Mammary epithelial cell (primary cell): ENCODE measurements at places on chromosomes 2 and 18.

- DNase-seq, result no peak
Observed at GRCh38 chr2:156423674-156424282, 12.4 kb upstream of the GPD2 start.

DNA sequence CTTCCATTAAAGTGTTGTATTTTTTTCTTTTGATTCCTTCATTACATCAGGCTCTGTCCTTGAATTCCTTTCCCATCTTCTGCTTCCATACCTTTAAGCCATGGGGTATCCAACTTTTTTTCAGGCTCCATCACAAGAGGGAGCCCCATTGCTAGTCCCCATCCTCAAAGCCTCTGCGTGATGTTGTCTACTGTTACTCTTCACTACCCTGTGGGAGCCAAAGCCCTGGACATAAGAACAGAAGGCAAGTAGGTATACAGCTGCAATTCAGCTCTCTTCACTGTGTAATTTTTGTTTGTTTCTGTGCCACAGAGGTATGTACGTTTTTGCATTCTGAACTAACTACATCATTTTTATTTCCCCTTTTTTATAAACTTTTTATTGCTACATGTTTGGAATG is 36.6 kb upstream of the CCNYL1 start:
- DNase-seq, result no peak

DNA sequence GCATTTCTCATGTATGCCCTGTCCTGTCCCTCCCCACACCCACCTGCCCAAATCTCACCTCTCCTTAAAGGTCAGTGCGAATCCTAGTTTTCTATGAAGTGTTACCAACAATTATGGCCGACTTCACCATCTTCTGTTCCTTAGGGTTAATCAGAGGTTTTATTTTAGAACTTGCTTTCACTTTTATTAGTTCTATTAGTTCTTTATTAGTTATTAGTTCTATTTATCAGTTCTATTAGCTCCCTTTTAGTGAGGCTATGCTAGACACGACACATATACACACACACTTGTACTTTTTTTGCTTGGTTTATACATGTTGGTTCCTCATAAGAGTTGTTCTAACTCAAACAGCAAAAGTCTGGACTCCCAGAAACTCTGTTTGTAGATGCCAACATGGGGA is 176.8 kb upstream of the MSH6 start:
- DNase-seq, result no peak

DNA sequence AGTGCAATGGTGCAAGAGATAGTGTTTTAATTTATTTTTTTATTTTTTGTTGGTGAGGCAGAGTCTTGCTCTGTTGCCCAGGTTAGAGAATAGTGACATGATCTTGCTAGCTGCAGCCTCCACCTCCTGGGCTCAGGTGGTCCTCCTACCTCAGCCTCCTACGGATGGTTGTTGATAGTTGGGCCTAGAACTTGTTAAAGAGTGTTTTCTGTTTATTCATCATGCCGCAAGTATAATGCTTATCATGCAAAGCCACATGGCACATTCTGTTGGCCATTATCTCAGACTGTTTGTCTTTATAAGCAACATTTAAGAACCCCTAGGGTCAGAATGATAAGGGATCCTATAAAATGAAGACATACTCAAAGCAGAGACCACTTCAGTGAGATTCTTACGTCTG is 1.7 kb downstream of the UGGT1 start:
- no peak for DNase-seq

GRCh38 chr2:31000970-31001369 is 137.3 kb downstream of the GALNT14 start:
- DNase-seq, result no peak

DNA sequence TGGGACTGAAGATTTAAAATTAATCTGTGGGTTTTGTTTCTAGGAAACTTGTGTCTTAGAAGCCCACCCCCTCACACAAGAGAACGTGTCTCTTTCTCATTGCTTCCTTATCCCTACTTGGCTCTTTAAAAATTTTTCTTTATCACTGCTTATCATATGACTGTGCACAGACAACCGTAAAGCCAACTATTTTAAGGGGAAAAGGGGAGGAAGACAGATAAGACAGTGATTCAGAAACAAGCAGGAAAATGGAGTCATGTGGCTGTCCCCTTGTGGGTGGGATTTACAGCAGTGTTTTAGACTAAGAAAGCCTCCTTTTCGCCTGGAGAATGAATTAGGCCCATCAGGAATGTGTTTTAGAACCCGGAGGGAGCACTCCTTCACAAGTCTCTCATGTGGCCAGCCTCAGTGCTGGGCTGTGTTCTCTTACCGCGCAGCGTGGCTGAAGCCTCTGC is 17.6 kb downstream of the PRKCE start:
- DNase-seq, result no peak

DNA sequence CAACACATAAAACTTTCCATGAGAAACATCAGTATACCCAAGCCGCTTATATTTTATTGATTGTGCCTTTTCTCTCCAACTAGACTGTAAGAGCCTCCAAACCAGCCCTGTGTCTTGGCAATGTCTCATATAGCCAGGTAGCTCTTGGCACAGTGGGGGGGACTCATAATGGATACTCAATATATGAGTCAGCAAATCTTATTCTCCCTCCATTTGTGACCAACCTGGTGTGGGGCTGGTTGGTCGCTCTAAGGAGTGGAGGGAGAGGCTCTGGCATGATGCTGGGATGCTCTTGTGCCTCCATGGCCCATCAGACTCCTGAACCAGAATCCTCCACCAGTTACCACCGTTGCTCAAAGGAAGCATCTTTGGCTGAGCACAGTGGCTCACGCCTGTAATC is 32.0 kb downstream of the EFR3B start:
- DNase-seq, result no peak

- DNase-seq, result peak; percentile 49
Observed at GRCh38 chr2:198314559-198315153, 510.3 kb downstream of the PLCL1 start.

DNA sequence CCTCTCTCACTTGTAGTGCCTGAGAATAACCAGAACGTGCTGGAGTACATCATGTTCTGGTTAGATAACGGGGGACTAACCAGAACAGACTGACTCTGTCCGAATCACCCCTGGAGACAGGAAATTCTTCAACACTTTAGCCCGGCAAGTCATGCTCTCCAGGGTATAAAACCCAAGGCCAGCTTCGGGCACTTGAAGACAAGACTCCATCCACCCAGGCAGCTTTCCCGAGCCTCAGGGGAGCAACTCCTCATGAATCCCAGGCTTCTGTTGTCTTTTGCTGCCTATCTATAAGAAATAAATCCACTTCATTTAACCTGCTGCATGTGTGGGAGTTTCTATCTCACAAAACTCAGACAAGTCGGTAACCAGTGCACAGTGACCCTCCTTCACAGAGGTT is 99.6 kb downstream of the KCNF1 start:
- DNase-seq, result no peak
